DMS 273 treated with DMSO at 0.1 percent for 48 hours (cell line): ENCODE measurements at places on chromosomes 11 and 22.
A peak's percentile ranks its signal among the peaks of the same experiment; 100 is the strongest.

GRCh38 chr22:31739795-31740201 lies 10.1 kb downstream of the PRR14L start:
- DNase-seq: no peak

DNA sequence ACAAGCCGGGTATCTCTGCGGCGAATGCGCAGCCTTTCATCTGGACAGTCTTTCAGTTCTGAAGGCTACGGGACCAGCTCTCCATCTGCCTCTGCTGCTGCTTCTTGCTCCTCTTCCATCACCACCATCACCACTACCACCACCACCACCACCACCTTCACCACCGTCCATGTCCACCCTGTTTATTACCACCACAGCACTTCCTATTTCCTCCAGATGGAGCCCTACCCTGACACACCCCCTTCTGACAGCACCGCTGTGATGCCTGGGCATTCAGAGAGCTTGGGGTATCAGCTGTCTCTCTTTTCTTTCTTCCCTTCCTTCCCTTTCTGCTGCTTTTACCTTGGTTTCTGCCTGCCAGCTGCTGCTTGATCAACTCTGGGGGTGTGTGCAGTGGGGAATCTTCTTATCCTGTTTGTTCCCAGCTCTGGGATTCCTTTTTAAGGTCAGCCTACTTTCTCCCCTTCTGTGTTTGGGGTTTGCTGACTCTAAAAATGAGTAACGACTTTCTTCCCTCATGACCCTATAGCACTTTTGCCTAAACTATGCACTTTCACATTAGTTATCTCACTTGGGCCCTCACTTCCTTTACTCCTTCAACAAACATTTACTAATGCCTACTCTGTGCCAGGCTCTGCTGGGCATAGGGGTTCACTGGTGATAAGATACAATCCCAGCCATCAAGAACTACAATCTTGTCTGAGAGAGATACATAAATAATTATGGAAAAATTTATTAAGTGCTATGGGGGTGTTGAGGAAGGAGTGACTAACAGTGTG lies 7.8 kb upstream of the RRM1 start:
- no peak for DNase-seq

GRCh38 chr22:24165673-24166072 lies 15.6 kb upstream of the SUSD2 start:
- DNase-seq: no peak

DNA sequence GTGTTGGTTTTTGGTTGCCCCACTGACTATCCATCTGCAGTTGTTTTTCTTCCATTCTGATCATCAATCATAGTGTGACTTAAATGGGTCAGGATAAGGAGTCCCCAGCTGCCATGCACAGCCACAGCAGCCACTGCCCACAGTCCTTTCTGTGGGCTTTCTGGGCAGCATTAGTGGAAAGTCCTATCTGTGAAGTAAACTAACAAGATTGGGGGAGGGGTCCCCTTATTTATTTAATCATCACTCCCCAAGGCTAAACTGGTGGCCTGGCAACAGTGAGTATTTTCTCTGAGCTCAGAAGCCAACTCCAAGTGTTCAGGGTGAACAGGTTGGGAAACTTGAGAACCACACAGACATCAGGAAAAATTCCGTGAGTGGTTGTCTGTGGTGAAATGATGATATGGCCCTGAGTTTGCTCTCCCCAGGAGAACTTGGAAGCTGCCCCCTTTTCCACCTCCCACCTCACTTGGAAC lies 145.0 kb downstream of the CCDC34 start:
- peak; percentile 68 for DNase-seq

DNA sequence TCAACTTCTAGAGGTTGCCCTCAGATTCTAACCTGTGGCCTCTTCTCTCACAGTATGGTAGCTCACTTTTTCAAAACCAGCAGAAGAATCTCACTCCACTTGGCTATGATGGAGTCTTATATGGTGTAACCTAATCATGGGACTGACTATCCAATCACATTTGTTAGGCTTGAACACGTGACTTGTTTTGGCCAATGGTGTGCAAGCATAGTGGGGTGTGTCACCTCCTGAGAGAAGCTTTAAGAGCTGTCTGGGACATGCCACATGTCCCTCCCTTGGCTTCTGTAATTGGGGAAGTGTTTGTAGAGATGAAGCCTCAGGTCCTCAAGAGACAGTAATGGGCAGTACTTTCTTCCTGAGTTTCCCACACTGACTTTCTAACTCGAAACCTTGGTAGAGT lies 12.8 kb upstream of the SMIM38 start:
- DNase-seq: no peak

DNA sequence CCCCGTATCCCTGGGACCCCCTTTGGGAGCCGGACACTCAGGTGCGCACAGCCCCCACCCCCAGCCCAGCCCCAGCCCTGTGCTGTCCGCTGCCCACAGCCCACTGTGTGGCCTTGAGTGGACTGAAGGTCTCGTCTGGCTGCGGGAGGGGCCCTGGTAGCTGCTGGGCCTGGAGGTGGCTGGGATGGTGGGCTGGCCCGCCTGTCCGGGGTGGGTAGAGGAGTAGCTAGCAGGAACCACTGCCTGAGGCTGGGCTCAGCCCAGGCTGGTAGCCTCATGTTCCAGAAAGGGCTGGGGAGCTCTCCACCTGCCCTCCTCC lies 4.6 kb upstream of the MUC6 start:
- DNase-seq: no peak

DNA sequence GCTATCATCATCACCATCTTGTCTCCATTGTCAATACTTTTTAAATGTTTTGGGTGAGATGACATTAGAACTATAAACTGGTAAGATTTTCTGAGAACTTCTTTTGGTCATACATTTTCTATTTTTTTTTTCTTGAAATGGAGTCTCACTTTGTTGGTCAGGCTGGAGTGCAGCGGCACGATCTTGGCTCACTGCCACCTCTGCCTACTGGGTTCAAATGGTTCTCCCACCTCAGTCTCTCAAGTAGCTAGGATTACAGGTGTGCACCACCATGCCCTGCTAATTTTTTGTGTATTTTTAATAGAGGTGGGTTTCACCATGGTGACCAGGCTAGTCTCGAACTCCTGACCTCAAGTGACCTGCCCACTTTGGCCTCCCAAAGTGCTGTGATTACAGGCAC lies 785.9 kb upstream of the ARHGAP42 start:
- no peak for DNase-seq

DNA sequence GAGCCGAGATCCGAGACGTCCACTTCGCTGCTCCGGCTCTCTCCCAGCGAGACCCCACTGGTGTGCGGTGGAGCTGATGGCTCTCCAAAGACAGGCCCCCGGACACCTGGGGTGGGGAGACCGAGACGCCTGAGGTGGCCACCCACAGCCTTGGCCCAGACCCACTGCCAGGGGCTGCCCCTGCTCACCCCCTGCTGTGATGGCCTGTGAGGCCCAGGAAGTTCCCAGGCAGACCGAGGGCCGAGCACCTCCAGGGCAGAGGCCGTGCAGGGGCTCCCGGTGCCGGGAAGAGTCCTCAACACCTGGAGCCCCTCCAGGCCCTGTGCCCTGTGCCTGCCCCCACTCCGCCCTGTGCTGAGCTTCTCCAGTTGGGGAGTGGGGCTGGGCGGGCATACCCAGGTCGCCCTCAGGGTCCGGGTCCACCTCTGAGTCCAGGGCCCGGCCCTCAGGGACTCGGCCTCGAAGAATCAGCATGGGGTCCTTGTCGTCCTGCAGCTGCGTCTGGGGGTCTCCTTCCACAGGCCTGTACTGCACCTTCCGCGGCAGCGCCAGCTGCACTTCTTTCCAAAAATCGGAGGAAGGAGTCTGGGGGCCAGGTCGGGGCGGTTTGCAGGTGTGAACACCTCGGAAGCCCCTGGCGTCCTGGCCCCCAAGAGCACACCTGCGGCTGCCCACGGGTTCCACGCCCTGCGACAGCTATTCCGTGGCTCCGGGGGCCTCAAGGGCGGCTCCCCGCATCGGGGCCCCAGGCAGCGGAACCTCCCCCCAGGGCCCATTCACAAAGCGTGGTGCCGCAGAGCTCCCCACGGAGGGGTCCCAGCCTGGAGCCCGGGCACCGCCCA lies 8.6 kb downstream of the SIGIRR start:
- no peak for DNase-seq

- peak; percentile 10 for DNase-seq
Observed at GRCh38 chr11:32385998-32386397, 49.3 kb downstream of the WT1 start.

GRCh38 chr11:12673601-12673923 lies 659 bp upstream of the TEAD1 start:
- DNase-seq: no peak

DNA sequence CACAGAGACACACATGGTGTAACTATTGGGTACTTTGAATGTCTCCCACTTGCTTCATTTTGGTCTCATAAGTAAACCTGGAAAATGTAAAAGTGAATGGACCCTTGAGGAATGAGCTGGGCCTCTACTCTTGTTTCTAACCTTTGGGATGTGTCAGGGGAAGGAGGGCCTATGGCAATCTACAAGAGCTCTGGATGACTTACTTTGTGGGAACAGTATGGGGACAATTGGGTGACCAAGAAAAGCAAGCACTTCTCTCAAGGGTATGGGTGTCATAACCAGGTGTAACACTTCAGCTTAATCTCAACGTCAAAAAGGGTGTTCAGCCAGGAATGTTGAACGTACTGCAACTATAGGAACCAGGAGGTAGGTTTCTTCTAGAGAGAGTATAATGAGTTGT lies 144.0 kb downstream of the OPCML start:
- DNase-seq: no peak

GRCh38 chr22:24117942-24118341 lies 63.3 kb upstream of the SUSD2 start:
- DNase-seq: no peak

DNA sequence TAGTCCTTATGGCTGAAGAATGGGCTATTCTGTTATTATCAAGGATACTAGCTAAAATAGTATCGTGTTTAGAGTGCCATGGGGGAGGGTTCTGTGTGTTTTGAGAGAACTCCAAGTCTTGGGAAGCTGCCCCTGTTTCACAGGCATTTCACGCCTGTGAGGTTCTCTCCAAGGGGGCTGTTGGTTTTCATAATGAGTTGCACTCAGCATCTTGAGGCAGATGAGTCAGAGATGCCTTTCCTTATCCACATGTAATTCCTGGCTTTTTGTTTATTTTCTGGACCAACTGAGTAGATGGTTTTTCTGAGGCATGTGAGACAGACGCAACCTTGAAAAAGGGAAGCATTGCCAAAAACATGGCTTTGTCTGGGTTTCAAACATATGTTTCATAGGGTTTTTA lies 203.7 kb downstream of the ARHGAP42 start:
- DNase-seq: no peak

DNA sequence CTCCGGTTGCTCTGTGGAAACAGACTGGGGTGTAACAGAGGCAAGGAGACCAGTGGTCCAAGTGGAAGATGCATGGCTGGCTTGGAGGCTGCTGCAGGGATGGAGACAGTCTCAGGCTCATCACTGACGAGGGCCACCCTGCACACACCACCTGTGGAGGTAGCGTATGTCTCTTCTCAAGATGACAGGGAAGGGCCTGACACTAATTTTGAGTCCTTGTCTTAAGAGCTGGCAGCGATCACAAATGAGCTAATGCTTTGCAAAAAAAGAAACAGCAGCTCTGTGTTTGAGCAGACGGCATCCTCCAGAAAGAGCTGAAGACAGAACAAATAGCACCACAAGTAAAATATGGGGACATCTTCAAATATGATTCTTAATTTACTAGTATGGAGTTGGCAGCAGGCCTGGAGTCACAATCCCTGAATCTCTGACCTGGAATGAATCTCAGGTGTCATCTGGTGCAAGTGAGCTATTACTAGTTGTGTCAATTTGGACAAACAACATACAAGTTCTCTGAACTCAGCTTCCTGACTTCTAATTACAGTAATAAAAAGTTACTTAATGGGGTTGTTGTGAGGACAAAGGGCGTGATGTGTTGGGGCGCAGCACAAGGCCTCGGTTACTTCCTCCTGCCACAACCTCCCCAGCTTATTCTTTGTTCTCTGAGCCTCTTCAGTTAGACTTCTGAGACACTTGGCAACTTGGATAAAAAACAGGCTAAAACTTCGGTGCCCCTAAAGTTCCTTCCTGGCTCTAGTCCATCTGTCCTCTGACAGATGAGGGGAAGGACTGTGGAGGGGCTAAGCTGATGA lies 95.2 kb upstream of the BID start:
- no peak for DNase-seq

GRCh38 chr11:66840317-66841091 lies 2.7 kb upstream of the RCE1 start:
- DNase-seq: no peak

DNA sequence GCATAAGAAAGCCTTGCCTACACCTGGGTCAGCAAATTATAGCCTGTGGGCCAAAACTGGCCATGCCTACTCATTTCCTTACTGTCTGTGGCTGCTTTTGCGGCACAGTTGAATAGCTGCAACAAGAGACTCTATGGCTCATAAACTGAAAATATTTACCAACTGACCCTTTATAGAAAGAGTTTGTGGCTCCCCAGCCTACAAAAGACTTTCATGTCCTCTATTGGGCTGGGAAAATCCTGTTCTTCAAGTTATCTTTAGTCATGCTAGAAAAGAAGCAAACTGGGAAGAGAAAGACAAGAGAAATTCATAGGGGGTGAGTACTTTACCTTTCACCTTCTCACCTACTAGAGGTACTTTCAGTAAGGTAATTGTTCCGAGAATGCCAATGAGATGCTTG lies 175.1 kb downstream of the SWAP70 start:
- no peak for DNase-seq

- DNase-seq: no peak
Observed at GRCh38 chr11:83895516-83895915, 609.3 kb upstream of the CCDC90B start.

GRCh38 chr11:95465887-95466286 lies 234.9 kb upstream of the SESN3 start:
- DNase-seq: no peak

DNA sequence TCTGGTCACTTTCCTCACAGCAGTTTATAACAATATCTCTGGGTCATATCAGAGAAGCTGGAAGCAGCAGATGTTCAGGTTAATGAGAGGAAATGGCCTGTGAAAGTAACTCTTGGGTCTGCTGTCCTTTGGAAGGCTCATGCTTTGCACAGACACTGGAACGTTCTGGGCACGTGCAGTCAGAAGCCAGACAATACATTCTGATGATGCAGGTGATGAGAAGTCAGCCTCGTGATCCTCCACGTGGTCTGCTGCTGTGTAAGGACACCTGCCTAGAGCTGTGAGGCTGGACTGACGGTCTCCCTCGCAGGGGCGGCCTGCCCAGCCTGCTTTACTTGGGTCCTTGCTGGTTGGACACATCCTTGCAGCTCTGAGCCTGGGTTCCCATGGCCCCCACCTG lies 18.8 kb upstream of the ADORA2A start:
- no peak for DNase-seq

DNA sequence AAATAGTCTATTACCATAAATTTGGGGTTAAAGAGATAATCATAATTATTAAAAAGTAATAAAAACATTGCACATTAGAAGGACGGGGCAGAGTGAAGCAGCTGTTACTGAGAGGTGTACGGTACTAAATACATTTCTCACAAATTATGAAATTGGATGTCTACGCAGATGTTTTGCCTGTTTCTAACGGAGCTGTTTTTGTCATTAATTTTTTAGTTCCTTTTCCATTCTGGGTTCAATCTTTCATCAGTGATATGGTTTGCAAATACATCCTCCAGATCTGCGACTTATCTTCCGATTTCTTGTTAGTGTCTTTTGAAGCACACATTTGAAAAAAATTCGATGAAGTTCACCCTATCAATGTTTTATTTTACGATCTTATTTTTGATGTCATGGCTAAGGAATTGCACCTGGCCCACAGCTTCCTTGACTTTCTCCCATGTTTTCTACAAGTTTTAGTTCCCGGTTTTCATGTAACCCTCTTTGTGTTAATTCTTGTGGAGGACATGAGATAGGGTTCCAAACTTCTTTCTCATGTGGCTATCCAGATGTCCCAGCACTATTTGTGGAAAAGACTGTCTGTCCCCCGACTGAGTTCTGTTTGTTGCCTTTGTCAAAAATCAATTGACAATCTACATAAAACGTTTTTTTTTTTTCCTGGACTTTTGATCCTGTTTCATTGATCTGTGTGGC lies 21.3 kb upstream of the KRTAP5-6 start:
- DNase-seq: no peak
